Right kidney (tissue), 9 donors: ENCODE measurements at places on chromosomes 1 and 21.

GRCh38 chr1:3141129-3141528 is 72.1 kb downstream of the PRDM16 start:
- no peak for DNase-seq

DNA sequence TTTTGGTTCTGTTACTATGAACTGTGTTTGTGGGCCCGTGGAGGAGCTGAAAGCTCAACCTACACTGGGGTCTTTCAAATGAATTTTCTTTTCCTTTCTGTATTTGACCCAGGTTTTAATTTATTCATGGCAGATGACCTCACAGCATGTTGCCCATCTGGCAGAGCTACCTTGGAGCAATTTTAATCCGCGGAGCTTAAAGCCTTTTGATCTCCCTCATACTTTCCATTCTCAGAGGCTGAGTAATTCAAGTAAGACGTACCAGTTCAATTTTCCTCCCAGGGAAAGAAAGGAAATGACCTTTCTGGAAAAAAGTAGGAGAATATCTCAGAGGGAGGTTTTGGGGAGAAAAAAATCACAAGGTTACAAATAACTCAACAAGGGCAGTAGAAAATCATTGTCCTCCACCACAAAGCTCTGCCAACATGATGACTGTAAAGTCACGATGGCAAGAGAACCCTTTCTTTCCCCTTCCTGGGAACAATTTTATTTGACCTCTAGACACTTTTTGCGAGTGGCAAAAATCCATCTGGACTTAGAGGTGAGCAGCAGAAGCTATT is 21.6 kb upstream of the PCP4 start:
- DNase-seq = no peak

DNA sequence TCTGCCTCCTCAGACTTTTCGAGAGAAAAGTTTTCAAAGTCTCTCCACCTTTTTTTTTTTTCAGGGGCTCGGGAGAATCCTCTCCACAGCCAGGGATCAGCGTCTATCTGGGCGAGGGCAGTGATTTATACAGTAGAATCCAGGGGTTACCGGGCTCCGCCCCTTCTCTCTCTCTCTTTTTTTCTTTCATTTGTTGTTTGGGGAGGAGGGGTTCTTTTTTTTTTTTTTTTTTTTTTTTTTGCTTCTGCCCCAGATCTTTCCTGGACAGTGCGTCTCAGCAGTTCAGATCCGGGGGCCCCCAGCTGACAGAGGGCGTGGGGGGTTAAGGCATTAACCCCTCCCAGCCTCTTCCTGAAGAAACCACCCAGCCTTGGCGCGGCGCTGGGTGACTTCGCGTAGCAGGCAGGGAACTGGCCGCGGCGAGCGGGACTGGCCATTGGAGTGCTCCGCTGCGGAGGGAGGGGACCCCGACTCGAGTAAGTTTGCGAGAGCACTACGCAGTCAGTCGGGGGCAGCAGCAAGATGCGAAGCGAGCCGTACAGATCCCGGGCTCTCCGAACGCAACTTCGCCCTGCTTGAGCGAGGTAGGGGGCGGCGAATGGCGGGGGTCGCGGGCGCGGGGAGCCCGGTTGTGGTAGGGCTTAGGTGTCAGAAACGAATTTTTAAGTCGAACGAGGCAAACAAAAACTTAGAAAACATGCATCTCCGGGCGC is at the start of gene S1PR1:
TSS of gene S1PR1 (plus strand) at position 504 of the 713 bp plus-strand sequence. CDS start 1,966 bp downstream, outside the sequence.
- DNase-seq = peak; percentile 79

DNA sequence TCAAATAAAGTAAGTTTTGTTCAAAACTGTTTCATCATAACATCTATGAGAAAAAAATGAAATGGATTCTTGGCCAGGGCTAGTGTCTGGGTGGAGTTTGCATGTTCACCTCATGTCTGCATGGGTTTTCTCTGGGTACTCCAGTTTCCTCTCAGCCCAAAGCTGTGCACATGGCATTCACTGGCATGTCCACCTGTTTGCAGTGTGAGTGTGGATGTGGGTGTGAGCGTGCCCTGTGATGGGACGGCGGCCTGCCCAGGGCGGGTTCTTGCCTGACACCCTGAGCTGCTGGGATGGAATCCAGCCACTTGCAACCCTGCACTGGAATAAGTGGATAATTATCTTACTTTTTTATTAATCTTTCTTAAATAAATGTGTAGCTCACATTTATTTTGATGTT is 185.5 kb downstream of the RYR2 start:
- DNase-seq = no peak

DNA sequence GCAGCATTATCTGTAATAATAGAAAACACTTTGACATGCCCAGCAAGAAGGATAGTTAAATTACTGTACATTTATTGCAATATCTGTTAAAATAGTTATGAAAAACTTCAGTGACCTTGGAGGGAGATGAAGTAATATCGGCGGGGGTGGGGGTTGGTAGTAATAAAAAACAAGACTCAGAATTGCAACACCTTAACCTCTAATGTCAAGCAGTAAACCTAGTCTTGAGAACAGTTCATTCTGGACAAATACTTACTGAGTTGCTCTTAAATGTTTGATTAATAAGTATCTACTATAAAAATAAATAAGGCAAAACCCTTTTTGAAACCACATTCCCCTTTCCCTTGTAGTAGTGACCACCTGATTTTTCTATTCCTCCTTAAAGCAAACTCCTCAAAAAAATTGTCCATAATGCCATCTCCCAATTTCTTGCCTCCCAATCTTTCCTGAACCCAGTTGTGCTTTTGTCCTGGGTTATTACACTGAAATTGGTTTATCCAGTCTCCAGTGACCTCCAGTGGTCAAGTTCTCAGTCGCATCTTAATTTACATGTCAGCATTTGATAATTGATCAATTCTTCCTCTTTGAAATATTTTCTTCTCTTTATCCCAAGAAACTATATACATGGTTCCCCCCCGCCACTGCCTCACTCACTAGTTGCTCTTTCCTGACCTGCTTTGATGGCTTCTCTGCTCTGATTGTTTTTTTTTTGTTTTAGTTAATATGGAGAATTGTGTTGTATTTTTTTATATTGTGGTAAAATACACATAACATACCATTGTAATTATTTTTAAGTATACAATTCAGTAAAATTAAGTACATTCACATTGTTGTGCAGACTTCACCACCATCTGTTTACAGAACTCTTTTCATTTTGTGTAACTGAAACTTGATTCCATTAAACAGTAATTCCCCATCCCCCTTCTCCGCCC is 36.8 kb downstream of the RAP1A start:
- peak; percentile 31 for DNase-seq

DNA sequence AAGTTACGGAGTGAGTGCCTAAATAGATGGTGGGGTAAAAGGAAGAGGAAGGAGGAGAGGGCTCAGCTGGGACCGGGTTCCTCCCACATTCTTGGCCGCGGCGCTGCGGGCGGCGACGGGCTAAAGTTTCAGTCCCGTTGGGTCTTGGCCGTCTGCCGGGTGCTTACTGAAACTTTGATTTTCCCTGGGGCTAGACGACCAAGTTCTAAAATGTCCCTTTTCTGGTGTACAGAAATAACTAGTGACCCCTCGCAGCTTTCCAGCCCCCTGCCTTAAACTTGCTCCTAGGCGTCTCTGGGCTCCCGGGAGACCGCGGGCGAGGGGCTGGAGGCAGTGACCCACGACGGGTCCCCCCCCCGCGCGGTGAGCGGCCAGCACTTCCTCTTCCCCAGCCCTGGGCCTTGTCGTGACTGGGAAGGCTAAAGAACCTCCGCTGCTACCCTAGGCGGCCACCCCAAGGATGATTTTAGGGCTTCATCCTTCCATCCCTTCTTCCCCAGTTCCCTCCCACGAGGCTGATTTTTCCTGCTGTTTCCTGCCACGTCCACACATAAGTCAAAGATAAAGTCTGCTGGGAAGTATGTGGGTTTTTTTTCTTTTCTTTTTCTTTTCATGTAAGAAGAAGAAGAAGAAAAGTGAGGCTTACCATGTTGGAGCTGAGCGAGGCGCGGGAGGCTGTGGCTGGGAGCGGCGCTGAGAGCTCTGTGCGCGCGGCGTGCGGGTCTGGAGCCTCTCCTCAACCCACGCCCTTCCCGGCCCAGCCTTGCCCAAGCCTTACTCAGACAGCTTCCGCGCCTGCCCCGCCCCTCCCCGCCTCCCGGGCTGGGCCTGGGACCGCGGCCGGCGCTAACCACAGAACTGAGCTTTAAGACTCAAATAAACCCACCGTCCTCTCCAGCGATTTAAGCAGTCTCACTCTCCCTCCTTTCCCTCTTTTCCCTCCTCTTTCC is at the start of gene S100A11:
TSS of gene S100A11 (minus strand) at position 738 of the 950 bp plus-strand sequence. CDS start at position 649, 89 bp downstream.
- peak; percentile 85 for DNase-seq

GRCh38 chr21:46412521-46413364 is 45.9 kb upstream of the DIP2A start:
- no peak for DNase-seq

GRCh38 chr1:43659212-43660166 is 9.5 kb downstream of the KDM4A start:
- DNase-seq = no peak

DNA sequence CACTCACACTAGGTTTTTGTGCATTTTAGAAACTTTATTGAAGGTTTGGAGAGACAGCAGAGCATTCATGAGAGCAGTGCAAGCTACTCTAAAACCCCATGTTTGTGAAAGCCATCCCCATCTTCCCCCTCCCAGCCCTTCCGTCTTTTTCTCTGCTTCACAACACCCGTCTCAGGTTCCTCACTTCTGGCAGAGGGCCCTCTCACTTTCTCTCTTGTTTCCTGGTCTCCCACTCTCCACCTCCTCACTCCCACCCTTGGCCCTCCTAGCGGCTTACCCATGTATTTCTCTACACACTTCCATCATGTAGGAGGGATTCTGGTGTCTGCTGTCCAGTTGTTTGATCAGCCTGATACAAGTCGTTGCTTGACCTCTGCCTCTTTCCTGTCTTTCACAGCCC is 92.7 kb downstream of the LRRC8C start:
- DNase-seq = no peak

GRCh38 chr1:222161676-222162075 is 386.2 kb downstream of the HHIPL2 start:
- no peak for DNase-seq

- no peak for DNase-seq
These were observed 18.9 kb downstream of the CAP1 start for GRCh38 chr1:40059338-40059959.

DNA sequence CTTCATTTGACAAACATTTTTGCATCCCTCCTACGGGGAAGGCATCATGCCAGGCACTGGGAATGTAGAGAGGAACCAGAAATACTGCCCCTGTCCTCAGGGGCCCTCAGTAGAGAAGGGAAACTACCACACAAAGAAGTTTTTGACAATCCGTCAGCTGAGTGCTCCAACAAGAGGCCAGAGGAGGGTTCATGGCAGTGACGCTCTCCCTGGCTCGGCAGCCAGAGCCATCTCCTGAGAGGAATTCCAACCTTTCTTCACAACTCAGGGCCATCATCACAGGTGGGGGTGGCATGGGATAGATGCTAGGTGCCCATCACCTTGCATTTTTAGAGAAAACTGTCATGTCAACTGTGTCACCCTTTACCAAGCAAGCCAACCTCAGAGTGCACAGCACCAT is 154.1 kb downstream of the HIVEP3 start:
- no peak for DNase-seq

DNA sequence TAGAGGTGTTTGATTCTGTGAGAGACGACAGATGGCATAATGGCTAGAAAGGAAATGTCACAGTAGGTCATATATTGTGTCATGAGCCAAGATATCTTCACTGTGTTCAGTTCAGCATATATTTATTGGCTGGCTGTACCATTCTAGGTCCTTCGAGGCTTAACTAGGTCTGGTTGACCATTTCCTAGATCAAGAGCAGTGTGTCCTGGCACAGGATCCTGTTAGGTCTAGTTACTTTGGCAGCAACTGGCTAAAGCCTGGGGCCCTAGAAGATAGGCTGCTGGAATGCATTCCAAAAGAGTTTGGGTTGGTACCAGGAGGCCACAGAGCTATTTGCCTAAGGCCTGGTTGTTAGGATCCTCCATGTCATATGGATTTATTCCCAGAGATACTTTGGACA is 20.9 kb downstream of the ZBTB40 start:
- no peak for DNase-seq

GRCh38 chr1:240732390-240732789 is 120.4 kb upstream of the GREM2 start:
- peak; percentile 6 for DNase-seq

DNA sequence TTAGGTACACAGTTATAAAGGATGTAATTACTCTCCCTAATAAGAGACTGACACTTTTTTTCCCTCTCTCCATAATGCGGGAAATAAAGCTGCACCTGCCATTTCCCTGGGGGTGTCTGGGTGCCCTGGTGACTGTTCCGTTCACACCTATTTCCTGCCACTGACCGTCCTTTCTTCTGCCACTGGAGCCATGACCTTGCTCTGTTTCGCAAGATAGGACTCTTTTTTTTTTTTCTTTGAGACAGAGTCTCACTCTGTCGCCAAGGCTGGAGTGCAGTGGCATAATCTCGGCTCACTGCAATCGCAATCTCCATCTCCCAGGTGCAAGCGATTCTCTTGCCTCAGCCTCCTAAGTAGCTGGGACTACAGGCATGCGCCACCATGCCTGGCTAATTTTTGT is 66.1 kb upstream of the SERBP1 start:
- no peak for DNase-seq

GRCh38 chr1:213968146-213968825 is 19.5 kb upstream of the PROX1 start:
- DNase-seq = no peak

DNA sequence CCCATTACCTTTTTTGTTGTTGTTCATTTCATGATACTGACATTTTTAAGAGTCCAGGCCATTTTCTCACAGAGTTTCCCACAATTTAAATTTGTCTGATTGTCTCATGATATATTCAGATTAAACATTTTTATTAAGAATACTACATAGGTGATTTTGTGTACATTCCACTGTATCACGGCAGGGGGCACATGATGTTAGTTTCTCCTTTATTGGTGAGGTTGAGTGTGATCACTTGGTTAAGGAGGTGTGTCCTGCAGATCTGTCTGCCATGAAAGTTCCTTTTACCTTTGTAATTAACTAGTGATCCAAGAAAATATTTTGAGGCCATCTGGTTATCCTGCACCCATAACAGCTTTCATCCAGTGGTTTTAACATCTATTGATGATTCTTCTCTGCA is 11.8 kb downstream of the RTCA start:
- no peak for DNase-seq

- DNase-seq = peak; percentile 98
These were observed at the start of gene SRSF11 for GRCh38 chr1:70221238-70222121. TSS of gene SRSF11 (plus strand) at chr1:70221380. CDS start at chr1:70221637, 257 bp downstream.

DNA sequence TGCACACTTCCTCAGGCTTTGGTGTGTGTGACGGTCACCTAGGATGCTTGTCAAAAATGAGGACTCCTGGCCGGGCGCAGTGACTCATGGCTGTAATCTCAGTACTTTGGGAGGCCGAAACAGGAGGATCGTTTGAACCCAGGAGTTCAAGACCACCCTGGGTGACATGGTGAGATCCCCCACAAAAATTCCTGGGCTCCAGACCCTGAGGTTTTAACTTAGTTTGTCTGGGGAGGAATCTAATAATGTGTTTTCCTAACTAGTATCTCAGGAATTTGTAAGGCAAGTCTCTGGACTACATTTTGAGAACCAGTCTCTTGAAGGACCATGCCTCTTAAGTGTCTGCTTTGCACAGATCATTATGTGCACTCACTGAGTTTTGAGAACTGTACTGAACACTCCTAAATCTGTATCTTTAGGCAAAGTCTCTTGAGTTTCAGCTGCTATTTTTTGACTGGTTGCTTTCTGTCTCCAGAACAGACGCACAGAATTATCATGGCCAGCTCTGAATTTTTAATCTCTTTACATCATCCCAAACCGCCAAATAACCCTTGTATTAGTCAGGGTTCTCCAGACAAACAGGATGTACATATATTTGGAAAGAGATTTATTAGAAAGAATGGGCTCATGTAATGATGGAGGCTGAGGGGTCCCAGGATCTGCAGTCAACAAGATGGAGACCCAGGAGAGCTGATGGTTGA is 45.5 kb upstream of the VANGL1 start:
- DNase-seq = no peak

- DNase-seq = no peak
These were observed 157.4 kb downstream of the SIPA1L2 start for GRCh38 chr1:232472485-232473041.

GRCh38 chr1:10059342-10059718 is 26.6 kb downstream of the UBE4B start:
- no peak for DNase-seq
